Retina (tissue), 1 donor: ENCODE measurements at places on chromosomes 12 and 14.

DNA sequence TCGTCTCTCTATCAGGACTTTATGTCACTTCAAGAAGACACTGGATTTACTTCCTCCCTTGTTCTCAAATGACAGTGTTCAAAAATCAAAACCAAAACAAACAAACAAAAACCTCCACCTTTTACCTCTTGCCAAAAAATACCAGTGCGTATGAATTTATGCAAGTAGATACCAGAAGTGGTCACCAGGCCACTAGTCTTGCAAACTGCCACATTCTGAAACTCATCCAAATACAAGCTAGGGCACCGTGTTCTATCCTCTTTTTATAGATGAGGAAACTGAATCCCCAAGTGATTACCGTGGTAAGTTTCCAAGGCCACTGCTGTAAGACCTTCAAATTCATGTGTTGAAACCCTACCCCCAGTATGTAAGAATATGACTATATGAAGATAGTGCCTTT, 343.9 kb upstream of the KITLG start:
- DNase-seq: no peak

DNA sequence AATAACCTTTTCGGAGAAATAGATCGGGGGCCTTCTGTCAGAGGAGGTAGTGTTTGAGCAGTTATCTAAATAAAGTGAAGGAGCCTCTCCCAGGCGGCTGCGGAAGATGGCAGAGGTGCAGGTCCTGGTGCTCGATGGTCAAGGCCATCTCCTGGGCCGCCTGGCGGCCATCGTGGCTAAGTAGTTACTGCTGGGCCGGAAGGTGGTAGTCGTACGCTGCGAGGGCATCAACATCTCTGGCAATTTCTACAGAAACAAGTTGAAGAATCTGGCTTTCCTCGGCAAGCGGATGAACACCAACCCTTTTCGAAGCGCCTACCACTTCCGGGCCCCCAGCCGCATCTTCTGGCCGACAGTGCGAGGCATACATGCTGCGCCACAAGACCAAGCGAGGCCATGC, 186.1 kb downstream of the KTN1 start:
- no peak for DNase-seq

- no peak for DNase-seq
These were observed 63.8 kb upstream of the PLEKHG7 start for GRCh38 chr12:92639017-92639416.

DNA sequence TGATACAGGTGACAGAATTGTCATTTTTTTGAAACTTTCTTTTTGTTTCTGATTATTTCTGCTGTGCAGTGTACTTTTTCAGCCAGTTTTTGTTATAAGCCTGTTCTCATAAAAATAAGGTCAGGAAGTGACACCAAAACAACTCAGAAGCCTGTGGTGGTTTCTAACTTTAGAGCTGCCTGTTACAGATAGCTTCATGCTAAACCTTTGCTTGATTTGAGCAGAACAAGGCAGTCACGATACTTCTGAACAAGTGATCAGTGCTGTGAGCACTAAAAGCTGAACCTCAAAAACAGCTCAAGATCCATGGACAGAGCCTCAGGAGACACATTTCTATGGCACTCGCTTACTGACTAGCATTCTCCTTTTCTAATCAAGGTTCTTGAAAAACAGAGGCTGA, 82.0 kb downstream of the PRKCH start:
- no peak for DNase-seq

GRCh38 chr12:59452259-59452658, 143.6 kb upstream of the SLC16A7 start:
- DNase-seq: no peak

DNA sequence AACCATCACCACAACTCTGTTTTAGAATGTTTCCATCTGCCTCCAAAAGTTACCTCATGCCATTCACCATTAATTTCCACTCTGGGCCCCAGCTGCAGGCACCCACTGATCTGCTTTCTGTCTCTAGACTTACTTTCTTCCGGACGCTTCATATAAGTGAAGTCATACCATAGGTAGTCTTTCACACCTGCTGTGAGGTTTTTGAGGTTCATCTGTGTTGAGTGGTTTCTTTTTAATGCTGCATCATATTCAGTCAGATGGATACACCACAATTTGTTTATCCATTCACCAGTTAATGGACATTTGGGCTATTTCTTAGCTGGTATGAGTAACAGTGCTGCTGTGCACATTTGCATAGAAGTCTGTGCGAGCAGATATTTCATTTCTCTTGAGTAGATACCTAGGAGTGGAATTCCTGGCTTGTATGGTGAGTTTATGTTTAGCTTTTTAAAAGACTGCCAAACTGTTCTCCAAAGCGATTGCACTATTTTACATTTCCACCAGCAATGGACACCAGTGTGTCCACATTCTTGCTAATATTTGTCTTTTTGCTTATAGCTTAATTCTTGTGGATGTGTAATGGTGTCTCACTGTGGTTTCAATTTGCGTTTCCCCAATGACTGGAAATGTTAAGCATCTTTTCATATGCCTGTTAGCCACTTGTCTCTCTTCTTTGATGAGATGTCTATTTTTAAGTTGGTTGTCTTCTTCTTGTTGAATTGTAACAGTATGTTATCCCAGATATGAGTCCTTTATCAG, 48.3 kb downstream of the ZFYVE21 start:
- DNase-seq: no peak

DNA sequence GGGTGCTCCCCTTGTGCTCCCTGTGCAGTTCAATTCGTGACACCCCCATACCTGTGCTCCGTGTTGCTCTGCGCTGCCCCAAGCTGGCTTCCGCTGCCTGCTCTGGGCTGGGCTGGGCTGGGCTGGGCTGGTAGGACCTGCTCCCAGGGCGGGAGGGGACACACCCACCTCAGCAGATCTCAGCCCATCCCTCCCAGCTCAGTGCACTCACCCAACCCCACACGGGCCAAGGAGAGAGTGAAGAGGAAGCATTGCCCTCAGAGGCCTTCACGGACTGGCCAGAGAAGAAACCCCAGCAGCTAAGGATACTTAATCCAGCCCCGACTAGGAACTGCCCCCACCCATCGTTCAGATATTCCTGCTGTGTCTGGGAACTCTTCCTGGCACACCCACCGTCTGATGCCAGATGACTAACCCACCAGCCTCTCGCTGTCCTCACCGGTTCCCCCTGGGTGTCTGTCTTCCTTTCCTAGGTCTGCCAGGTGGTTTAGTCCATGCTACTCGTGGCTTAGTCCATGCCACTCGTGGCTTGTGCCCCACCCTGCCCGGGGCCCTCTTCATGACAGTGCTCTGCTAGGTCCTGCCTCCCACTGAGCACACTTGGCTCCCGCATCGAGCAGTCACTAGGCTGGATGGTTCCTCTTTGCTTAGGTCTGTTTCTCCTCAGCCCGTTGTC, at the start of gene LPAR5:
LPAR5 (minus strand) TSS at position 104 of the 676 bp plus-strand sequence. CDS start 14,711 bp downstream, outside the sequence.
- DNase-seq: no peak

GRCh38 chr14:53062856-53063255, 90.3 kb downstream of the DDHD1 start:
- DNase-seq: peak; percentile 25

DNA sequence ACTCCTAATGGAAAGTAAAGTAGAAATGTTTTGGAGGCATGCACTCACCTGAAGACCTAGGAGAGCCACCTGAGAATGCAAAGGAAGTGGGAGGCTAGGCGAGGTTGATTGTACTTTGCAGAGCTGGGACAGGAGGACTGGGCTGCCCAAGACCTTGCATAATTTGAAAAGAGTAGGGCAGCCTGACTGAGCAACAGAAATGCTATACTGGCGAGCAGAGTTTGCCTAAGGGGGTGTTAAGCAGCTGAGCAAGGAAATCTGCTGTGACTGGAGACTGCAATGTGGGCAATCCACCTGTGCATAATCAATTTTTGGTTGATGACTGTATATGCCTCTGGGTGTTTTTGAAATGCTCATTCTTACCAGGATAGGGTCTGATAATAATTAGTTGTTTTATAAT, 834.1 kb downstream of the TRHDE start:
- no peak for DNase-seq

DNA sequence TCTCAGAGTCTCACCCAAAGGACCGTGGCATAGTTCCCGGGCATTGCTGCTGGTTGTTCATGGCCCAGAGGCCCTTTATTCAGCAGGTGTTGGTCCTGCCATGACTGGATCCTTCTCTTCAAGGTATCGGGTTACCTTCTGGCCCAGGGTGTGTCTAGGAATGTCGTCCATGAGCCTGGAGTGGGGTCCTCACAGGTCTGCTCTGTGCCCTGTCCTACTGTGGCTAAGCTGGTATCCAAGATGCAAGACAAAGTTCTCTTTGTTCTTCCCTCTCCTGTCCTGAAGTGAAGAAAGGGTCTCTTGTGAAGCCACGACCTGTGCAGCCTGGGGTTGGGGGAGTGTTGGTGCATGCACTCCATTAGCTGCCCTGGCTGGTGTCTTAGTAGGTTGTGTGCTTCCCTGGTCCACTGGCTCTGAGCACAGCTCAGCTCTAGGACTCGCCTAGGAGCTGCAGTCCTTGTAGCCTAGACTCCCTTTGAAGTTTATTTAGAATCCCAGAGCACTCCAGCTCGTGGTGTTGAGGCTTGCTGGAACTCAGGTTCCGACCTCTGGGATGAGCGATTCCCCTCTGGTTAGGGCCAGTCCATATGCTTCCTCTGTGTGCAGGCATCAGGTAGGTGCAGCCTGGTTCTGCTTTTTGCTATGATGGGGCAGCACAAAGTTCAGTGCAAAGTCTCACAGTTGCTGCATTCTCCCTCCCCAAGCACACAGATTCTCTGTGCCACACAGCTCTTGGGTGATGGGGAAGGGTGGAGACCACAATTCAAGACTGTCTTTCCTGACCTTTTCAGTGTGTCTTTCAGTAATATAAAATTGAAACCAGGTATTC, 117.4 kb downstream of the NUBPL start:
- DNase-seq: no peak

- DNase-seq: no peak
These were observed 57.8 kb upstream of the ZDHHC17 start for GRCh38 chr12:76706101-76706500.

DNA sequence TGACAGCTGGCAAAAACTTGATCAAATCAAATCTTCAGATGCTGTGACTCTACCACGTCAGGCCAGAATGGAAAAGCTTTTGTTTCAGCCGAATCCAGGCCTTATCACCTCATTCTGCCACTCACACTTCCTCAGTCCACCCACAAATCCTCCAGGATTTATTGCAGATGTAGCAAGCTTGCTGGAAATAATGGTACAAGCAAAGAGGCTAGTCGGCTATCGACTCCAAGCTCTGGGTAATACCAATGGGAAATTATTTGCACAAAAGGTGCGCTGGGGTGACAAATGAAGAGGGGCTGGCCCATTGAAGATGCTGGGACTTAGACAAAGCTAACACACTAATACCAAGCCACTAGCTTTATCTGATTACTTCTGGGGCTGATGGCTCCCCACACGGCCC, 250.5 kb downstream of the ASCL1 start:
- DNase-seq: peak; percentile 39
